ENCODE measurements at places on chromosomes 4 and X.

DNA sequence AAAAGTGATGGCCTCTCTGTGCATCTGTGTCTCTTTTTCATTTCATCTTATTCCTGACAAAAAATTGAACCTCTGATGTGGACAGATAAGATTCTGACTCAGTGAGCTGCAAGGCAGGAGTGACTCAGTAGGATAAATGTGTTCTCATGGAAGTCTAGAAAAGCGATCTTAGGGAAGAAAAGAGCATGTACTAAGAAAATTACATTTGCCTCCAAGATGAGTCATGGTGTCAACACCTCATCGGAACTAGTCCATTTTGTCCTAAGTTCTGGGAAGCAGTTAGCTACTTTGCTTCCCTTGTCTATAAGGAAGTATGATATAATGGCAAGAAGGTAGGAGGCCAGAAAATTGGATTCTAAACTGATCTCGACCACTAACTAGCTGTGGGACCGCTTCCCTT, 83.5 kb upstream of the AFF2 start:
- no peak for DNase-seq

DNA sequence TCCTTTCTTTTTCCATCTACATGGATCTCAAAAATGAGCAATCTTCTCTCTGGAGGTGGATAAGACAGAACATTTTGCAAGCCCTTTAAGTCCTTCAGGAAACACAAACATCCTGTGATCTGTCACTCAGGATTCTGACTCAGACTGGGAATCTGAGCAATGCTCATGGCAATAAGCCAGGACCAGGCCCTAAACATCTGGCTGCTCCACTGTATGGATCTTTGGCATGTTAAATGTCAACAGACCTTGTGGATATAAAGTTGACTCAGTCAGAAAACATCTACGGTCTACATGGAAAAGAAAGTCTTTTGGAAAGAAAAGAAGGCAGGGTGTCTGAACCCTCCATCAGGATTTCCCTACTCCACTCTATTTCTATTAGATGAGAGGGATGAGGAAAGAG, 17.8 kb upstream of the CHIC2 start:
- no peak for DNase-seq

- no peak for DNase-seq
These were observed 113.1 kb downstream of the ATP8A1 start for GRCh38 chr4:42543762-42544161.

DNA sequence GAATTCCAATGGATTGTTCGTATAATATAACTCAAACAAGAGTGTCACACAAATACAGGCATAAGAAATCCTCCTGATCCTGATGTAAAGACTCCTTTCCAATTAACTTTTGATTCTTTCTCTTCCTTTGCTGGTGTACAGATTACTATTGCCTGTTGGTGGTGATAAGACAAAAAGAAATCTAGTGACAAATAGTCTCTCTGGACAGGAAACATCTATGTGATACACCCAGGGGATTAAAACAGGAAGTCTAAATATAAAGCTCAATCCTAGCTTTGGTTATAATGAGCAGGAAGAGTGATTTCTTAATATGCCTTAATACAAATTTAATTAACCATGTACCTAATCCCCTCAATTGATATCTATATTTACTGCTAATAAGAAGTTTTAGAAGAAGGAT, 45.1 kb downstream of the ARHGEF6 start:
- no peak for DNase-seq

- no peak for DNase-seq
These were observed 109.4 kb downstream of the GPR143 start for GRCh38 chrX:9656277-9656676.

GRCh38 chr4:122009524-122009923, 57.7 kb upstream of the TRPC3 start:
- no peak for DNase-seq

DNA sequence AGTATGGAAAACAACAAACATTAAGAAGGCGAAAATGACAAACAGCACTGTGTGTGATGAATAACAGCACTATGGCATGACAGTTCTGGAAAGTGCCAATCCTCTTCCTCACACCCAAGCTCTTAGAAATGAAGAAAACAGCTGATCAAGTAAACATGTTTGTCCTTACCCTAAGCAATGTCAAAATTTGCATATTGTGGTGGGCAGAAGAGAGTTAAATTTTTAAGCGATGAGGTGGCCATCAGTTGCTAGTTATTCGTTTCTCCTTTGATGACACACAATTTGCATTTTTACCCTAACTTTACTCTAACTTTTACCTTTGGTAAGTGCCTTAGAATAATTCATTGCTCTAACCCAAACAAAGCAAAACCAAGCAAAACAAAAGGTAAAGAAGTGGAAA, 8.8 kb downstream of the PROM1 start:
- DNase-seq, result no peak

- no peak for DNase-seq
These were observed 3.5 kb upstream of the FGFR3 start for GRCh38 chr4:1789552-1789951.

DNA sequence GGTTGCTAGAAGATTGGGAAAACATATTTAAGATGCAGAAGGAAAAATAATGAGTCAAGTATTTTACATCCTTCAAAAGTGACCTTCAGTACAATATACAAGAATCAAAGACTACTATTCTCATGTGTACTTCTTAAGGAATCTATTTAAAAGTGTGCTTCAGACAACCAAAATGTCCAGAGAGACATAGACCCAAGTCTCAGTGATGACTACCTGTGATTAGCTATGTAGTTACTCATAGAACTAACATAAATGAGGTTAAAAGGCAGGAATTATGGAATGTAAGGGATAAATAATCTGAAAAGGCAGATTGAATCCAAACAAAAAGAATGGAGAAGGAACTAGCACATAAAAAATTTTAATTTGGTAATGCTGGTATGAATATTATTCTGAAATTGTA, 634.7 kb upstream of the FAM241A start:
- no peak for DNase-seq

All from stimulated activated naive CD4-positive, alpha-beta T cell (primary cell).